CD14-positive monocyte (primary cell): ENCODE measurements at places on chromosomes 3 and 15. TPM values are rescaled to one million over a fixed set of nuclear protein-coding genes. Genes with fewer than 3 reads are reported as not detected.
A peak's percentile ranks its signal among the peaks of the same experiment; 100 is the strongest.

GRCh38 chr15:80873366-80873952 is 94.3 kb downstream of the CEMIP start:
- no peak for DNase-seq

- no peak for DNase-seq
Observed at GRCh38 chr3:142963516-142964448, at the start of gene PAQR9. Gene PAQR9 (minus strand): TSS chr3:142963674. CDS start chr3:142963336, 338 bp downstream.

DNA sequence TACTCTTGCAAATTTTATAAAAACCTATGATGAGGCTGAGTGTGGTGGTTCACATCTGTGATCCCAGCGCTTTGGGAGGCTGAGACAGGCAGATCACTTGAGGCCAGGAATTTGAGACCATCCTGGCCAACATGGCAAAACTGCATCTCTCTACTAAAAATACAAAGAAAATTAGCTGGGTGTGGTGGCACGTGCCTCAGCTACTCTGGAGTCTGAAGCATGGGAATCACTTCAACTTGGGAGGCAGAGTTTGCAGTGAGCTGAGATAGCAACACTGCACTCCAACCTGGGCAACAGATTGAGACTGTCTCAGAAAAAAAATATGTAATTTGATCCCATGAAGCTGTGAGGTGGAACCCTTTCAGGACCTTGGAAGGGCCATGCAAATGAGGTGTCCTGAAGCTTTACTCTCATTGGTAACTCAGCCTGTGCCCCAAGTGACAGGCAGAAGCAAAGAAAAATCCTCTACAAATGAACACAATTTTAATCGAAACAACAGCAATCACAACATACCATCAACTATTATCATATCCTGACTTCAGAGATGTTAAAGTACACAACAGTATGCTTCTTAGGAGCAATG is 84.6 kb upstream of the CDV3 start:
- no peak for DNase-seq

- DNase-seq, result no peak
Observed at GRCh38 chr15:33311312-33311971, 675 bp downstream of the RYR3 start.

- DNase-seq, result peak; percentile 91
Observed at GRCh38 chr3:188948281-188948996, 223.3 kb upstream of the TPRG1 start.

DNA sequence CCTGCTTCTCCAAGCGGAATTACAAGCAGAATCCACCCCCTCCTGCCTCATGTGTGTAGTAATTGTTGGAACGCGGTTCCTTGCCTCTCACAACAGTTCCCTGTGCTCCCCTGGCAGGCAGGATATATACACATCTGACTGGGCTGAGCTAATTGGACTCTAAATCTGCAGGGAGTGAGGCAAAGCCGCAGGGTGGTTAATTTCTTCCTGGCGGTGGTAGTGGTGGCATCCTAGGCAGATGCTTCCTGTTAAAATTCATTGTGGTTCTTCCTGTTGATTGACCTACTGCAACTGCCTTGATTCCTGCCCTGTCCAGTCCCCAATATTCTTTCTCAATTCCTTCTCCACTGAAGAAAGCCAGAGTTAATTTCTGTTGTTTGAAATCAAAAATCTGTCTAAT is 202.9 kb upstream of the PROK2 start:
- no peak for DNase-seq

- DNase-seq, result no peak
Observed at GRCh38 chr3:167487556-167487955, 13.7 kb upstream of the SERPINI2 start.

- no peak for DNase-seq
Observed at GRCh38 chr3:13822042-13822441, 57.8 kb downstream of the WNT7A start.

DNA sequence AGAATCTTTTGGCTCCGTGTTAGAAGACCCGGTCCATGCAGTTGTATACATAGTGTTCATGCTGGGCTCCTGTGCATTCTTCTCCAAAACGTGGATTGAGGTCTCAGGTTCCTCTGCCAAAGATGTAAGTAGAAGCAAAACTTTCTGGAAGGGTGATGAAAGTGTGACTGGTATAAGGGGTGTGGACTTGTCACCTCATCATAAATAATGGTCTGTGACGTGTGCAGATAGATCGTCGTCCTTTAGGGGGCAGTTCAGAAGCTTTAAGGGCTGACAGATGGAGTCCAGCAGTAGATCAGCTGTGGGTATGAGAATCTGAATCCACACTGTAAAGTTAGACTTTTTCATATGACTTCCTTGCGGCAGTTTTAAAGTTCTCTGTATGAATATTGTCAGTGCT is 15.3 kb downstream of the SEC61A1 start:
- no peak for DNase-seq

DNA sequence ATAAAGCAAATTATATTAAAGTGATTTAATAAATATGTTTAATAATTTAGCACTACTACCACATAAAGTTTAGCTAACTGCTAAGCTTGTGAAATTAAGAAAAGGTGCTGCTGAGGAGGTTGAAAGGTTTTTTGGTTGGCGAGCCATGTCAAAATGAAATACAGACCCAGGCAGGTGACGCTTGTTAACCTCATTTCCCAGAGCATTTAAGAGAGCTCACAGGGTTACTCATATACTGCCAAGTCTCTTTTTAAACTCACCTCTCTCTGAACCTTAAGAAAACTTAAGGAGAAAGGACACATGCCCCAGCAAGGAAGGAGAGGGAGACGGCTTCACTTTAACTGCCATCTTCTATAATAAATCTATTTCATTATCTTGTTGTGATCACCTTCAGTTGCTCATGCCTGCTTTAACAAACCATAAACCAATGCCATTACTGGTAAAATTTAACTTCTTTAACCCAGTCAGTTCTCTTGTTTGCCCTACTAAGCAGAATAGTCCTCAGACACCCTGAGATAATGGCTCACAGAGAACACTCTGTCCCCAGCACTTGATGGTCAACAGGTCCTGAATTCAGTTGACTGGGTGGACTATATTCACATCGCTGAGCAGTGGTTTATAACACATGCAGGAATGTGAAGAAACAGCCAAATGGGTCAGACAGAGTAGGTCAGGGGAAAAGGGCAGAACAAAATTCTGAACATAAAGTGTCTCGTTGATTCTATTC is 540.1 kb downstream of the UNC13C start:
- DNase-seq, result no peak

GRCh38 chr15:69067296-69067695 is 52.8 kb downstream of the NOX5 start:
- DNase-seq, result no peak

DNA sequence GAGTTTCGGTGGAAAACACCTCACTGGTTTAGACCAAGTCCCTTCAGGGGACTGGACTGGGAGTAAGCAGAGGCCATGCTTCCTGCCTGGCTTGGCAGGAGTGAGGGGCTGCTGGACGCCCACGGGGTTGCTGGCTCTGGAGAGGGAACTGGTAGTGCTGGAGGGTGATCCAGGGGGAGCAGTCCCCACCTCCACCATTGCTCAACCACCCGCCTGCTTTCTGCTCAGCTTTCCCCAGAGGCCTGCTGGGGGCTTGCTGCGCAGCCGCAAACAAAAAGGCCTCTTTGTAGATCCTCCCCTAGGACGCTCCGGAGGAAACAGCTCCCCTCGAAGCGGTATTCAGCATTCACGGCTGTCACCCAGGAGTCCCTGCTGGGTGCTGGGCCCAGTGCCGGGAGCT is 33.5 kb downstream of the EBLN2 start:
- DNase-seq, result no peak

DNA sequence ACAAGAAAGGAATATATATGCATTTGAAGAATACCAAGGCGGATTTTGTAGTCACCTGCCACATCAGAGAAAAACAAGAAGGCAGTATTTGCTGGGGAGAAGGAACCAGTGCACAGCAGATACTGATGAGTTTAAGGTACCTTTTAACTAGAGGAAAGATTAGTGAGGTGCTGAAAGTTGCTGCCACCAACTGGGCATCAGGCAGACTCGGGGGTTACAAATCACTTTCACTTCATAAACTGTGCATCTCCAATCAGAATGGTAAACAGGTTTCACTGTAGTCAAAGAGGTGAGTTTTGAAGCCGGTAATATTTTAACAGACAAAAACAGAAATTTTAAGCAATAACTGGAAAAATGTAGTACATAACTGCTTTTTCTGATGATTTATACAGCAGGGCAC is 4.1 kb downstream of the FBN1 start:
- DNase-seq, result no peak

DNA sequence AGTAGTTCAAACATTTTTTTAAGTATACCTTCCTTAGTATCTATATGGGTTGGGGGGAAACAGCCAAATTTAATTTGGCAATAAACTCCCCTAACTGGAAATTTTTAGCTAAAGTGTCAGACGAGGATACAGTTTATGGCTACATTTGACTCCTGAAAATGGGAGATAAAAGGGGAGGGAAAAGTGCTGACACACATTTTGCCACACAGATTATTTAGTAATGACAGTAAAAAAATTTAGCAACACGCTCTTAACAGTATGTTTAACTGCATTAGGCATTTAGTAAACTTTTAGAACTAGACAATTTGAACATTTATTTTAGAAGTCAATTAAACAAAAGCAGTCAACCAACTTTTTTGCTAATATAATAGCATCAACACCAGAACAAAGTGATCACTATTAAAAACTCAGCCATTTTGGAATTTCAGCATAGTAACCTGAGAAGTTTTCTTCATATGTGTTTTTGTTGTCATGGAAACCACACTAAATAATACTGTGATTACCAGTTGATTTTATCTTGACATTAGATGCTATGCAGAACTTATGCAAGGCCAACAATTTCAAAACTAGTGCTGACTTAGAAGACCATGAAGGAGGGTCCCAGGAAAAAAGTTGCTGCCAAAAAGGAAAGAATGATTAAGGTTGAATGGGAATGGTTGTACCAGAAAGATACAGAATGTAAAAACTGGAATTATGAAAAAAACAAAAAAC is 47.0 kb upstream of the TFG start:
- no peak for DNase-seq

DNA sequence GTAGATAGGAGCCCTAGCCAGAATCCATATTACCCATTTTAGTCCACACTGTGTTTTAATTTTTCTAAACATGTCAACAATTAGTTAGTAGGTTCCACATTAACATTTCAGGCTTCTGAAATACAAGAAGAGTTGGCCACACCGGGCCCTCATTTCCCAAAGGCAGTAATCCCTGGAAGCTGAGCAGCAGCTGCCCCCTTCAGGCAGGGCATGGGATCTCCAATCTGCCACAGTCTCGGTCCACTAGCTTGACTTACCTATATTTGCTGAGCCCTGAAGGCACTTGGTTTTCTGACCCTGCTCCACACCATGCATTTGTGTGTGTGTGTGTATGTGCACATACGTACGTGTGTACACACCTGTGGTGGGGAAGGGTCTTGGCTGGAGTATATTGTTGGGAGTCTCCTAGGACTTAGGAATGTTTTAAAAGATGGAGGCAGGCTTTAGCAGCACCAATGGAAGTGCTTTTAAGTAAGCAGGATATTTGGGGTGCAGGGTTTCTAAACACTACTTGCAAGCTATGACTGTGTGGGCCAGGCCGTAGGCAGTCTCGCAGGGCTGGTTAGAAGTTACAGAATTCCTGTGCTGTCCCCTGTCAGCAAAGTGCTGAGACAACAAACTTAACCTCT is 71.2 kb upstream of the SOX14 start:
- DNase-seq, result no peak

DNA sequence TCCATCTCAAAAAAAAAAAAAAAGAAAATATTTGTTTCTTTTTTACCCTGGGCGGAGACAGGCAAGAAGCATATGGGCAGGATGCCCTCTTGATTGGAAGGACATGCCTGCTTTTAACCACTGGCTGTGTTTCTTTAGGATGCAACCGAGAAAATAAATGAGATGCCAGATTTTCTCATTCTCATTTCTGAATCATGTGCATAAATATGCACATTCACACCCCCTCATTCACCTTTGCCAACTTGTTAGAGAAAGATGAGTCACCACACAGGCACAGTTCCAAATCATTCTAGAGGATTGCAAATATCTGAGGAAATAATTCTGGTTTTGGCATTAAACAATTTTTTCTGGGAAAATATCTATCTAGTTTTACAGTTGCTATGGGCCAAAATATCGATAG is 3.3 kb downstream of the LIPH start:
- no peak for DNase-seq

DNA sequence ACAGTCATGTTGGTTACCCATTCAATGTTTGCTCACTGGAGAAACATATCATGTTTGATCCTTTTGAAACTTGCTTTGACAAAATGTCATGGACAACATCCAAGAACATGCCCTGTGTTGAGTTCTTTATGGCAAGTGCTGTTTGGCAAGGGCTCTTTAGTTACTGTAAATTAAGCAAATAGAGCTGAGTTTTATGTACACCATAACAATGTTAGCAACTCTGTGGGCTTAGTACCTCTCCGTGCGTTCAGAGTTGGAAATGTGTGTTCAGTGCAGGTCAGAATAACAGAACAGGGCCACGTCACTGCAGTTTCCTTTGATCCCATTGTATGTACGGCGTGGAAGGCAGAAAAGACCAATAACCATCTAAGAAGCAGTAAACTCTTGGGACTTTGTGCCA is 132.5 kb downstream of the MYRIP start:
- no peak for DNase-seq

- peak; percentile 49 for DNase-seq
Observed at GRCh38 chr3:127224118-127224517, 31.2 kb downstream of the PRR23E start.

DNA sequence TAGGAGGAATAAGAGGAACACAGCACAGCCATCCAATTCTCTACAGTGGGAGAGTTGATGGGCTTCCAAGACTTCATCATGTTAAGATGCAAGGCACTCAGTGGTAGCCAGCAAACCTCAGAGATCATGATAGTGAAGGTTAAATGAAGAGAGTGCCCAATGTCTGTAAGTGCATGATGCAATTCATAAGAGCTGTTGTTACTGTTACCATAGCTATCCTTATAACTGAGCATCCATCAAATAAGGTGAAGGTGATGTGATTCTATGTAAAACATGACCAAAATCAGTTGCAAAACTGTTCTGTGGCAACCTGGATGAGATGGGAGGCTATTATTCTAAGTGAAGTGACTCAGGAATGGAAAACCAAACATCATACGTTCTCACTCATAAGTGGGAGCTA is 289.7 kb downstream of the MAGI1 start:
- no peak for DNase-seq

GRCh38 chr3:157958457-157958856 is 147.8 kb downstream of the SHOX2 start:
- DNase-seq, result no peak

The CADM2 gene
- polyA plus RNA-seq, result not detected

The SAMD7 gene
- not detected for polyA plus RNA-seq

The VPS39 gene
- polyA plus RNA-seq, result 25.8 TPM

The SHC4 gene
- polyA plus RNA-seq, result not detected

The EFHB gene
- 0.80 TPM for polyA plus RNA-seq

The APOD gene
- polyA plus RNA-seq, result not detected in 2 replicates

The TCF12 gene
- 52.5 TPM for polyA plus RNA-seq

The ASB14 gene
- polyA plus RNA-seq, result not detected
